ENCODE measurements at places on chromosomes 4 and X. TPM values are rescaled to one million over a fixed set of nuclear protein-coding genes. Genes with fewer than 3 reads are reported as not detected.

Gene NSD2
- 36.8 TPM for polyA plus RNA-seq

Gene NKX6-1
- polyA plus RNA-seq: not detected

Gene S100G
- polyA plus RNA-seq: not detected

Gene L1CAM
- polyA plus RNA-seq: 39.1 TPM
